ENCODE measurements at places on chromosomes 13 and 19. TPM values are rescaled to one million over a fixed set of nuclear protein-coding genes. Genes with fewer than 3 reads are reported as not detected.

The BEST2 gene
- total RNA-seq = not detected

The TEX29 gene
- not detected for total RNA-seq

The ANKRD24 gene
- 2.1 TPM for total RNA-seq

The TUBA3C gene
- total RNA-seq = not detected

The PCP2 gene
- total RNA-seq = not detected

The SPACA4 gene
- not detected for total RNA-seq

The OR10H5 gene
- not detected for total RNA-seq

The ZNF701 gene
- 9.8 TPM for total RNA-seq

All from glomerular endothelial cell (primary cell).